ENCODE measurements at places on chromosomes 3 and 15.

DNA sequence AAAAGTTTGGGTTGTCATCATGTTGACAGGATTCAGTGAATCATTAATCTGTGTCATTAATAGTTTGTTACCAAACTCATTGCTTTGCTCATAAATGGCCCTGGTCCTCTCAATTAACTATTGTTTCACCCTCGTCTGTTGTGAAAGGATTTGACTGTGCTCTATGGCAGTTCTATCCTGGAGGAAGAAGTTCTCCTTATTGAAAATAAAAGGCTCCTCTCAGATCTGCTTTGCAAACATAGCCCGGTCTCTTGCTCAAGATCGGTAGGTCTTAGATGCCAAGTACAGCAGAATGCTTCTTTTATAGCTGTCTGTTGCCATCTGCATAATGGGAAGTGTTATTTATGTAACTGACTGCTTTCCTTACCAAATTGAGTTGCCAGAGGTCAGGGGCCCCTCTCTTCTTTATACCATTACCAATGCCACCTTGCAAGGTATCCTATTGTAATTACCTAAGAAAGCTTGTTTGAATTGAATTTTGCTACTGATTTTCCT lies 146.5 kb downstream of the EBLN2 start:
- DNase-seq, result no peak

- no peak for DNase-seq
Observed at GRCh38 chr3:109081746-109082510, 36.0 kb downstream of the MORC1 start.

GRCh38 chr3:31465999-31466398 lies 66.7 kb upstream of the STT3B start:
- no peak for DNase-seq

DNA sequence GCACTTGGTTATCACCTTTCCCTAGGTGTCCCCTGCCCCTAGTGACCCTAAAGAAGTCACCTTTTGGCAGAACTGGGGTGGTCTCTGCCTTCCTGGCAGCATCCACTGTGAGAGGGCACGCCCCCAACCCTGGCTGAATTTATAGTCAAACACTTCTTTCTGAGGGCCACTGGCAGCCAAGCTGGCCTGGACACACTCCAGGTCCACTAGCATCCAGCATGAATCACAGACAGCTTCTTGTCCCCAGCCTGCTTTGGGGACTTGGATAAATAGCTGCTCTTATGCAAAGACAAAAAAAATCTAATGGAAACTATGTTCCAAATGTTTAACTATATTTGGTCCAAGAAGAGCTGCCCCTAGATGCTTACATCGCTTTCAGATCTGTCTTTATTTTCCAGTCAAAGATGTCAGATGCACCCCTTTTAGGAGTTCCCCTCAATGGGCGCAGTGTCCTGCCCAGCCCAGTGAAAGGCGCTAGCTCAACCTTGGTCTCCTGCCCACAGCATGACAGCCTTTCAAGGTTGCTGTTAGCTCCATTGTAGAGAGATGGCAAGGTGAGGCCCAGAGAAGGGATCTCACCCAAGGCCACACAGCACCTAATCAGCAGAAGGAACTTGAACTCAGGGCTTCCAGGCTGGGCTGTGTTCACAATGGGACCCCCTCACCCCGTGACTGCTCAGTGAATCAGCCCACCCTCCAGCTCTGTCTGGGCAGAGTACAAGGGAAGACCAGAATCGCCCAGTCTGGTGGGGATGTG lies 7.0 kb downstream of the RASL12 start:
- no peak for DNase-seq

- DNase-seq, result no peak
Observed at GRCh38 chr3:130659911-130660310, 86.7 kb downstream of the PIK3R4 start.

GRCh38 chr3:156207802-156208685 lies 87.7 kb downstream of the KCNAB1 start:
- no peak for DNase-seq

Data from stimulated activated CD8-positive, alpha-beta memory T cell treated with anti-CD3 and anti-CD28 coated beads, Interleukin-7, amount 100 ng/mL, for 24 hours (primary cell).